ENCODE measurements at places on chromosomes 3 and 15.

DNA sequence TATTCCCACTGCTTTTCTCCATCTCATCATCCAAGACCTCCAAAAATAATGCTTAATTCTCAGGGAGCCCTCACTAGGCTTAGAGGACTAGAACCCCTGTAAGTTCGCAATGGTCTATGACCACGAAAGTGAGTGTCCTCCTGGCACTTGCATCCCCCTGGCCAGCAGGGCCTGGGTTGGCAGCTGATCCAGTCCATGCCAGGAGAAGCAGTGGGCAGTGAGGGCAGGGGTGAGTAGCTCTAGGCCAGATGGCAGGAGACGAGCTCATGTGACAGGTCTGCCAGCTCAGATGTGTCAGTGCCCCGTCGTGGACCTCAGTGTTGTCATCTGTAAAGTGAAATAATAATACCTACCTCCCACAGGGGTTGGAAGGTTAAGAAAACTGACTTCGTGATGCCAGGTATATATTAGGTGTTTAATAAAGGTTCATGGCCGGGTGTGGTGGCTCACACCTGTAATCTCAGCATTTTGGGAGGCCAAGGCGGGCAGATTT lies 11.1 kb downstream of the GP5 start:
- H3K4me3 ChIP-seq: no peak overlapping the region
- H3K27ac ChIP-seq: no peak overlapping the region
- H3K36me3 ChIP-seq: peaks cover 4% of the 10 kb centered on the region

DNA sequence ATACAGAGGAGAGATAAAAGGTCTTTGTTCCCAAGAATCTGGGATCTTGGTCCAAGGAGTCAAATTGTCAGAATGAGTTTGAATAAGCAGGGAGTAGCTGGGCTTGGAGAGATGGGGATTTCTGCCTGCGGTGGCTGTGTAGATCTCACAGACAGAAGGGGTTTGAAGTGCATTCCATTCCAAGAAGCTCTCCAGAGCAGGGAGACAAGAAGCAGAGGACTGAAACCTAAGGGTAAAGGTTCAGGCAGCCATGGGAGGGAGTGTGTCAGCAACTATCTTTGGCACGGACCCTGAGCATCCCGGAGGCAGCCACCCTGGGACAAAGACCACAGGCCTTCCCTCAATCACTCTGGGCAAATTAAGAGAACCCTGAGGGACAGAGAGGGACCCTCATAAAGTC lies 422.3 kb upstream of the WNT5A start:
- no peaks in the 10 kb centered on the region for H3K36me3 ChIP-seq
- H3K27ac ChIP-seq: no peak overlapping the region
- no peak overlapping the region for H3K4me3 ChIP-seq
- no peaks in the 10 kb centered on the region for H3K4me1 ChIP-seq
- no peaks in the 10 kb centered on the region for H3K27me3 ChIP-seq
- no peak for DNase-seq

DNA sequence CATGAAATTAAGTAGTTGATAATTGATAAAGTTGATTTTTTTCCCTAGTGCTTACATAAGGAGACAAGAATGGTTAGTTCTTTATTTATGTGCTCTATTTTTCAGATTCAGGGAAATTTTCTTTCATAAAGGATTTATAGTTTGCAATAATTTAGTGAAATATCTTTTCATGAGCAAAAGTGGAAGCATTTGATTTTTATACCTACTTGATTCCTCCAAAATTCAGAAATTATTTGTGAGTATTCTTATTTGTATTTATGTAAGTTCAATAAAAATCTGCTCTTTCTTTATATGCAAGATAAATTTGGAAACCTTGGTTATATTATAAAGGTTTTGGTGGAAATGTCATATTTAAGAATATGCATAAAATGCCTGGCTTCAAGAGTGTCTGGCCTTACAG lies 14.7 kb upstream of the SLCO2A1 start:
- peaks cover 2% of the 10 kb centered on the region for H3K27me3 ChIP-seq
- H3K27ac ChIP-seq: no peak overlapping the region
- H3K4me3 ChIP-seq: no peak overlapping the region
- H3K36me3 ChIP-seq: no peaks in the 10 kb centered on the region

GRCh38 chr3:129238945-129239705 lies 10.3 kb upstream of the COPG1 start:
- H3K27ac ChIP-seq: peak overlapping the region; percentile 93
- peak overlapping the region; percentile 43 for H3K4me3 ChIP-seq
- peak; percentile 53 for DNase-seq
- no peaks in the 10 kb centered on the region for H3K27me3 ChIP-seq
- H3K36me3 ChIP-seq: peaks cover 7% of the 10 kb centered on the region
- peaks cover 40% of the 10 kb centered on the region for H3K4me1 ChIP-seq

DNA sequence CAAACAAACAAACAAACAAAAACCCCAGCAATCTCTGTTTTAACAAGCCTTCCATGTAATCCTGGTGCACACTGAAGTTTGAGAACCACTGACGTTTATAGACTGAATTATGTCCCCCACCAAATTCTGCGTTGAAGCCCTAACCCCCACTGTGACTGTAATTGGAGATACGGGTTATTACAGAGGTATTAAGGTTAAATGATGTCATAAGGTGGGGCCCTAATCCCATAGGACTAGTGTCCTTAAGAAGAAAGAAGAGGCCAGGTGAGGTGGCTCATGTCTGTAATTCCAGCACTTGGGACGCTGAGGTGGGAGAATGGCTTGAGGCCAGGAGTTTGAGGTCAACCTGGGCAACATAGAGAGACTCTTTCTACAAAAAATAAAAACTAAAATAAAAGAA lies 42.4 kb upstream of the TM4SF1 start:
- H3K36me3 ChIP-seq: no peaks in the 10 kb centered on the region
- no peak overlapping the region for H3K27ac ChIP-seq
- DNase-seq: no peak
- no peaks in the 10 kb centered on the region for H3K4me1 ChIP-seq
- peaks cover 8% of the 10 kb centered on the region for H3K27me3 ChIP-seq
- no peak overlapping the region for H3K4me3 ChIP-seq

DNA sequence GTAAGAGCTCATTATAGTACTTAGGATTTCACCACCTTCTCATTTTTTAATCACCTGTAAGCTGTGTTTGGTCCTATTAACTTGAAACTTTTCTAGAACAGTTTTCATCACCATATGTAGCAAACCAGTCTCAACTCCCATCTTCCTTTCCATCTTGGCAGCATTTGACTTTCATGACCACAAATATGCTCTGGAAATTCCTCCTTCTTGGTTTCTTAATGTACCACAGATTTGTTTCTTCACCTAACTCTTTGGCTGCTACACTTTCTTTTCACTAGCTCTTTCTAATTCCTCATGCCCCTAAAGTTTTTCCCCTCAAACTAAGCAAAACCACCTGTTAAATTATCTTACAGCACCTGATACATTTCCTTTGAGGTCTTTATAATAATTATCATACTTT lies 13.2 kb upstream of the NMB start:
- H3K4me3 ChIP-seq: no peak overlapping the region
- H3K27ac ChIP-seq: no peak overlapping the region
- H3K4me1 ChIP-seq: peaks cover 36% of the 10 kb centered on the region
- H3K36me3 ChIP-seq: peaks cover 67% of the 10 kb centered on the region
- H3K27me3 ChIP-seq: no peaks in the 10 kb centered on the region

DNA sequence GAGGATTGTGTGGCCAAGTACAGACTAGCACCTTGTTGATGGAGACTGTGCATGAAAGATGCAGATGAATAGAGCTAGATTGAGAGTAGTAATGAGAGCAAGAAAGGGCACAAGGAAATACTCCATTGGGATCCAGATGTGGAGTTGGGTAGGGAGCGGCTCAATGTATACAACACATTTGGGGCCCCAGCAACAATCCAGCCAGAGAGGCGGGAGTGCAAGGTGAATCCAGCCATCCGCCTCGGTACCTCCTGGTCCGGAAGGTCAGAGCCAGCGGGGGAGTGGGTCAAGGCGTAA lies 9.0 kb downstream of the ISL2 start:
- H3K4me1 ChIP-seq: peaks cover 14% of the 10 kb centered on the region
- peaks cover 66% of the 10 kb centered on the region for H3K27me3 ChIP-seq
- DNase-seq: no peak
- H3K4me3 ChIP-seq: peak overlapping the region; percentile 51

GRCh38 chr15:88658070-88658965 lies 19.5 kb downstream of the ISG20 start:
- H3K4me1 ChIP-seq: peaks cover 5% of the 10 kb centered on the region
- no peaks in the 10 kb centered on the region for H3K27me3 ChIP-seq
- DNase-seq: no peak
- H3K4me3 ChIP-seq: no peak overlapping the region
- H3K27ac ChIP-seq: no peak overlapping the region

- H3K36me3 ChIP-seq: peaks cover 15% of the 10 kb centered on the region
- peaks cover 2% of the 10 kb centered on the region for H3K4me1 ChIP-seq
- H3K4me3 ChIP-seq: no peak overlapping the region
- H3K27ac ChIP-seq: no peak overlapping the region
- DNase-seq: no peak
Measured at GRCh38 chr15:88454867-88455810, 12.0 kb downstream of the MRPL46 start.

- H3K36me3 ChIP-seq: no peaks in the 10 kb centered on the region
- DNase-seq: no peak
Measured at GRCh38 chr3:169526246-169526645, 137.3 kb downstream of the MECOM start.
